ENCODE measurements at places on chromosomes 3 and 15. TPM values are rescaled to one million over a fixed set of nuclear protein-coding genes. Genes with fewer than 3 reads are reported as not detected.

The GHSR gene
- not detected for total RNA-seq

DNA sequence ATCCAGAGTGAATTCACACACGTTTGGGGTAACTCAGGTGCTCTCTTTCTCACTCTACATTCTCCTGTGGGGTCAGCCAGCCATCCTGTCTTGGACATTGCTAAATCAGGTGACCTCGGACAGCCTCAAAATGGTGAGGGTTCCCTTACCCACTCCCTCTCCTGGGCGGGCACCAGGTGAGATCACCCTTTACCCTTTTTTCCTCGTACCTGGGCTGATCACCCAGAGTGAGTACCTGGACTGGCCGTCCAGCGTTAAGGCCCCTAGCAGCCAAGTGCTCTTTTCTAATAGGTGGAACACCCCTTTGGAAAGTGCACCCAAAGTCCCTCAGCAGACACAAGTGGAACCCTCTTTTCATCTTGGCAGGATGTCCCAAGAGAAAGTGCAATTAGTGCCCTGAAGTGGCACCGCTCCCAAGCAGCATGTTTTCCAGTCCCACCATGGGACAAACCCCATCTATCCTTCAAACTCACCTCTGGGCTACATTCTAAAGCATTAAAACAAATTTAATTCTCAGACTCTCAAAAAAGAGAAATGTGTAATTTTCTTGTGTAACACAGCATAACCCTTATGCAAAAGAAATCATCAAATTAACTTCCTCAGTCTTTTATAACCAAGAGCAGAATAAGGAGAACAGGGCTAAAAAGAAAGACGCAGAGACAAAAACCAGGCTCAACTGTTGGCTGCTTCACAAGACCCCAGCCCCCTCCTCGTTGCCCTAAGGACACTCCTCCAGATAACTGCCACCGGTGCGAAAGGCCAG, 20.7 kb downstream of the TRANK1 start:
- H3K36me3 ChIP-seq, result peaks cover 14% of the 10 kb centered on the region
- H3K4me1 ChIP-seq, result peaks cover 15% of the 10 kb centered on the region
- H3K27me3 ChIP-seq, result no peaks in the 10 kb centered on the region
- H3K27ac ChIP-seq, result no peak overlapping the region
- DNase-seq, result no peak

DNA sequence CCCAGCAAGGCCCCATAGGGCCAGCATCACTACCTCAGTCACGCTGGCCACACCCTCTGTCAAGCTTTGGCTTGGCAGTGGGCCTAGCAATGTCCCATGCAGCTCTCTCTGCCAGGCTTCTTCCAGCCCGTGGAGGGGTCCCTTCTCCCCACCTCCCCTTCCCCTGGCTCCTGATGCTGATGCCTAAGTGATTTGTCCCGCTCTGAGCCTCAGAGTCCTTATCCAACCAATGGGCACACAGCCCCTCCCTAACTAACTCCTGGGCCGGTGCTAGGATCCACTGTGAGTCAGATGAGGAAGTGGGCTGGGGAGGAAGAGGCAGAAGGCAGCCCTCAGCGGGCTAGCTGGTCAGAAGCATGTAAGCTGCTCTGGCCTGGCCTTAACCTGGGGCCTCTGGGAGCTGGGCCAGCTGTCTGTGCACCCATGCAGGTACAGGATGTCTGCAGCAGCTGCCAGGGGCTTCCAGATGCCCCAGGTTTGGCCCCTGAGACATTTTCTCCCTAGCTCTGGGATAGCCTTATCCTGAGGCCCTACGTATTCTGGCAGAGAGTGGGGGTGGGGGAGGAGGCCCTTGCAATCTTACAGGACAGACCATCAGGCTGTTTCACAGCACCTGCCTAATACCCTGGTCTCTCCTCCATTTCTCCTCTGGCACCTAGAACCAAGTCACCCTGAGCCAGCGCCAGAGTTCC, 740 bp upstream of the ZBTB47 start:
- no peak for DNase-seq
- peak overlapping the region; percentile 87 for H3K4me3 ChIP-seq
- H3K27ac ChIP-seq, result 0 out of 2 replicates have a peak overlapping the region, but pooled peaks have one; percentile 12
- peaks cover 47% of the 10 kb centered on the region for H3K4me1 ChIP-seq
- no peaks in the 10 kb centered on the region for H3K27me3 ChIP-seq
- peaks cover 7% of the 10 kb centered on the region for H3K36me3 ChIP-seq

The NR2E3 gene
- total RNA-seq, result 0.57 TPM

The SPESP1 gene
- not detected for total RNA-seq

The CPNE9 gene
- 6.0 TPM for total RNA-seq

DNA sequence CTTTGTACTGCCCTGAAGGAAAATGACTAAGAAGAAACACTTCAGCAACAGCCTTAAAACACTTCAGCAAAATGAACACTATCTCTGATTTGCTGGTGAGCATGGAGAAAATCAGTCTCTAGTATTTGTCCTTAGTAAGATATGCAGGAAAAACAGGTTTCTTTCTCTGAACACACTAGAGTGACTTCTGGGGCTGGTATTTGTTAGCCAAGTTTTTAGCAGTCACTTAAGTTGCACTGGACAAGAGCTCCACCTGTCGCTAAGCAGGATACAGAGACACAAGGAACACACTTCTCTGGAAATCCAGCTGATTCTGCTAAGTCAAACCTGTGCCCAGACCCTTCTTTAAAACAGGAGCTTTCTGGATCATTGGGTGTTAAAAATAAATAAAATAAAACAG, 65.3 kb downstream of the CHAC1 start:
- peaks cover 28% of the 10 kb centered on the region for H3K36me3 ChIP-seq
- H3K27me3 ChIP-seq, result no peaks in the 10 kb centered on the region
- no peaks in the 10 kb centered on the region for H3K4me1 ChIP-seq
- no peak for DNase-seq
- H3K27ac ChIP-seq, result no peak overlapping the region

The PAK6 gene
- 8.7 TPM for total RNA-seq

The SMCO1 gene
- total RNA-seq, result not detected

- no peaks in the 10 kb centered on the region for H3K27me3 ChIP-seq
- no peak for DNase-seq
- no peaks in the 10 kb centered on the region for H3K36me3 ChIP-seq
- no peak overlapping the region for H3K27ac ChIP-seq
- no peak overlapping the region for H3K4me3 ChIP-seq
- no peaks in the 10 kb centered on the region for H3K4me1 ChIP-seq
These were observed 198.6 kb upstream of the FEZF2 start for GRCh38 chr3:62571916-62572315.

GRCh38 chr3:62872318-62872717, 2.9 kb downstream of the CADPS start:
- DNase-seq, result no peak
- no peak overlapping the region for H3K27ac ChIP-seq

DNA sequence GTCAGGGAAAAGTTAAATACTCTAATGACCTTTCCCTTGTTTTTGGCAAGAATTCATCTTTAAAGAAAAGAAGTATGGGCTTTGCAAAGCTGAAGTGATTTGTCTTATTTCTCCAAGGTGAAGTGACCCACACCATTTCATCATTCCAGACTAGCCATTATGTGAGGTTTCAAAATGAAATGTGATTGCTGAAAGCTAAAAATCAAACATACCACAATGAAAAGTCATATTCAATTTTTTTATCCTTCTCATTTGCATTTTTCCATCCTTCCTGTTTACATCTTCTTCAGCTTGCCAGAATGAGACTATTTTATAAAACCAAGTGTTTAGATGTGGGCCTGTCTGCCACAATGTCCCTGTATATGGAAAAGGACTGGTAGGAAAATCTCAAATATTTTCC, 142.3 kb upstream of the STRIT1 start:
- H3K27ac ChIP-seq, result no peak overlapping the region
- no peaks in the 10 kb centered on the region for H3K27me3 ChIP-seq

GRCh38 chr3:196440696-196441095, 8.5 kb upstream of the UBXN7 start:
- H3K4me1 ChIP-seq, result 0 out of 2 replicates have a peak, but pooled peaks cover 7% of the 10 kb centered on the region
- H3K27ac ChIP-seq, result no peak overlapping the region
- H3K4me3 ChIP-seq, result no peak overlapping the region
- no peaks in the 10 kb centered on the region for H3K36me3 ChIP-seq
- DNase-seq, result no peak
- H3K27me3 ChIP-seq, result no peaks in the 10 kb centered on the region

- no peak for DNase-seq
- H3K36me3 ChIP-seq, result no peaks in the 10 kb centered on the region
- no peaks in the 10 kb centered on the region for H3K4me1 ChIP-seq
- no peak overlapping the region for H3K4me3 ChIP-seq
- peaks cover 72% of the 10 kb centered on the region for H3K27me3 ChIP-seq
- H3K27ac ChIP-seq, result no peak overlapping the region
These were observed 9.2 kb upstream of the GATM start for GRCh38 chr15:45387380-45388007.

GRCh38 chr15:68982976-68983563, 31.4 kb upstream of the NOX5 start:
- no peaks in the 10 kb centered on the region for H3K4me1 ChIP-seq
- no peak overlapping the region for H3K27ac ChIP-seq
- H3K4me3 ChIP-seq, result no peak overlapping the region
- peaks cover 14% of the 10 kb centered on the region for H3K27me3 ChIP-seq
- no peak for DNase-seq

The SIDT1 gene
- 0.22 TPM for total RNA-seq

GRCh38 chr15:96333131-96334016, 2.9 kb downstream of the NR2F2 start:
- peak overlapping the region; percentile 58 for H3K4me3 ChIP-seq
- H3K27ac ChIP-seq, result no peak overlapping the region
- peak; percentile 72 for DNase-seq
- no peaks in the 10 kb centered on the region for H3K36me3 ChIP-seq
- peaks cover 67% of the 10 kb centered on the region for H3K4me1 ChIP-seq
- H3K27me3 ChIP-seq, result peaks cover 96% of the 10 kb centered on the region

DNA sequence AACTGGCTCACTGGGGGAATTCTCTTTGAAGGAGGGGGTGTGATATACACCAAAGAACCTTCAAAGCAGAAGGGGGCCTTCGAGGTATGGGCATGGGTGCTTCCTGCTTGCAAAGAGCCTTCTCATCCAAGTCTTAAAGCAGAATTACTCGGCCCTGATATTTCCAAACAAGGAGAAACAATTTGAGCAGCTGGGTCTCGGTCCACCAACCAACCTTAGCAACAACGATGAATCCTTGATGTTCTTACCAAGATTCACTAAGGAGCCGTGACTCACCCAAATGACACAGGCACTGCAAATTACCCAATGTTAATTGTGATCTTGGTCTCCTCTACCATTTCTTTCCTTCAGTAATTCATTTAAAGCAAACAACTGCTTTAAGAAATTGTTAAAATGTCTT, 7.7 kb downstream of the HOMER2 start:
- H3K4me1 ChIP-seq, result 0 out of 2 replicates have a peak, but pooled peaks cover 3% of the 10 kb centered on the region
- no peaks in the 10 kb centered on the region for H3K27me3 ChIP-seq
- no peaks in the 10 kb centered on the region for H3K36me3 ChIP-seq
- H3K27ac ChIP-seq, result no peak overlapping the region
- no peak for DNase-seq
- H3K4me3 ChIP-seq, result no peak overlapping the region

DNA sequence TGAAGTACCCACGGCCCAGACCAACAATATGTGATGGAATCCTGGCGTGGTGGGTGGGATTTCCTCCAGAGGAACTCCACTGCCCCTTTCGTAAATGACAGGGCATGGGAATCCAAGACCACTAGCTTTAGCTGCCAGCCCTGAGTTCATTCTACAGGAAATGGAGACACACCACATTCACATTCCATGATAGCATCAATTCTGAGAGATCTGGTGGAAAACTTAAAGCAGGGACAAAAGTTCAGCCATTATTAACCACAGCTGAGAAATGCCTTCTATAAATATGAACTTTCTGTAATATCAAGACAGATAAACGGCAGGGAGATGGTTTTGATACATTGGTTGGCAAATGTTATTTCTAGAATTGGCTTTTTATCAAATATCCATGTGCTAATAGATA, 98.2 kb downstream of the FBN1 start:
- no peaks in the 10 kb centered on the region for H3K36me3 ChIP-seq
- H3K27me3 ChIP-seq, result no peaks in the 10 kb centered on the region

The ITIH3 gene
- 0.37 TPM for total RNA-seq

DNA sequence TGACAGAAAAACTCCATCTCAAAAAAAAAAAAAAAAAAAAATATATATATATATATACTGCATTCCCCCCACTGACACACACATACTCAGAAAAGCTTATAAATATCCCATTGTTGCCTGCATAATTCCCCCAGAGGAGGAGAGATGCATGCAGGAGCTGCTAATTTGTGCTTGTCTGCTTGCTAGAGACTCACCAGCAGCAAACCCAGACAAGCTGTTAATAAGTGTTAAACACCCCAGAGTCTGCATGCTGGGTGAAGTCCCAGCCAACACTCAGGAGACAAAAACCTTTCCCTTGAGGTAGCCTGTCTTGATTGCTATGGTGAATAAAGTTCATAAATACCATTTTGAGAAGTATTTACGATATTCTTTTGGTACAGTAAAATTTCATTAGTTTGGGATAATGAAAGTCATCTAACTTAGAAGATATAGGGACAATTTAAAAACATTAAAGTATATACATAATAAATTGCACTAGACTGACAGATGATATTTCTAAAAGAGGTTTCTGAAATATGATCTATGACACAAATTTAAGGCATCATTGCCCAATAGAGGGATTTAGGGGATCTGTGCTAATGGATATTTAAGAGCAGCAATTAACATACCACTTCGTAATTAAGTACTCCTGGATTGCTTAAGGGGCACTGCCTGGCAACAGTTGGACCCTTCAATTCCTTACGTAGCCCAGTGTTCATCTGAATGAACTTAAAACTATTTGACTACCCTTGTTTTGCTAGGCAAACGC, 400.0 kb upstream of the C2CD4B start:
- H3K27ac ChIP-seq, result no peak overlapping the region
- H3K4me3 ChIP-seq, result no peak overlapping the region
- no peaks in the 10 kb centered on the region for H3K27me3 ChIP-seq
- no peak for DNase-seq
- H3K36me3 ChIP-seq, result no peaks in the 10 kb centered on the region

GRCh38 chr3:125191730-125192129, 20.8 kb downstream of the SLC12A8 start:
- H3K27ac ChIP-seq, result peak overlapping the region; percentile 96
- DNase-seq, result no peak
- peaks cover 58% of the 10 kb centered on the region for H3K4me1 ChIP-seq
- no peaks in the 10 kb centered on the region for H3K27me3 ChIP-seq
- H3K4me3 ChIP-seq, result no peak overlapping the region
- H3K36me3 ChIP-seq, result peaks cover 28% of the 10 kb centered on the region

The UROC1 gene
- total RNA-seq, result not detected

- DNase-seq, result no peak
- peaks cover 16% of the 10 kb centered on the region for H3K4me1 ChIP-seq
- H3K27ac ChIP-seq, result no peak overlapping the region
These were observed 871.8 kb upstream of the NR2F2 start for GRCh38 chr15:95458721-95459120.

- no peak overlapping the region for H3K27ac ChIP-seq
- H3K4me1 ChIP-seq, result no peaks in the 10 kb centered on the region
- 0 out of 2 replicates have a peak, but pooled peaks cover 3% of the 10 kb centered on the region for H3K27me3 ChIP-seq
- no peak for DNase-seq
- peaks cover 10% of the 10 kb centered on the region for H3K36me3 ChIP-seq
These were observed 185.8 kb upstream of the CFAP20DC start for GRCh38 chr3:59235634-59236012.

DNA sequence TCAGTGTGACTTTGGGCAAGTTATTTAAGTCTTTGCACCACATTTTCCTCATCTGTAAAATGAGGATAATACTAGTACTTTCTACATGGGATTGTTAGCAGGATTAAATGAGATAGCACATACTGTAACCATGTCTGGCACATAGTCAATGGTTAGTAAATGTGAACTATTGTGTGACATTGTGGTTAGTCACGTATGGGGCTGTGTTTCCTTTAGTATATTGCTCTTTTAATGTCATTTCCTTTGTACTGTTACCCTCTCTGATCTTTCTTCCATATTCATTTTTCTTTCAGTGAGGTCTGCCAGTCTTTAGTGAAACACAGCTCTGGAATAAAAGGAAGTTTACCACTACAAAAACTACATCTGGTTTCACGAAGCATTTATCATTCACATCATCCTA, 21.4 kb downstream of the OPA1 start:
- H3K27me3 ChIP-seq, result no peaks in the 10 kb centered on the region
- H3K27ac ChIP-seq, result peak overlapping the region; percentile 57
- H3K4me3 ChIP-seq, result no peak overlapping the region

The HYAL3 gene
- total RNA-seq, result 3.2 TPM

The ECT2 gene
- total RNA-seq, result 84.3 TPM

The DPPA2 gene
- total RNA-seq, result 15.0 TPM

All from WTC11 (cell line).